ENCODE measurements at places on chromosomes 13 and 19. TPM values are rescaled to one million over a fixed set of nuclear protein-coding genes. Genes with fewer than 3 reads are reported as not detected.

The MEIS3 gene
- 41.9 TPM for total RNA-seq

The SPTBN4 gene
- 0.34 TPM for total RNA-seq

The ITGBL1 gene
- total RNA-seq: 1.8 TPM

The ZNF264 gene
- total RNA-seq: 8.1 TPM

The ZNF497 gene
- 1.7 TPM for total RNA-seq

The NLRP9 gene
- not detected for total RNA-seq
